ENCODE measurements at places on chromosomes 2 and 18. TPM values are rescaled to one million over a fixed set of nuclear protein-coding genes. Genes with fewer than 3 reads are reported as not detected.
A peak's percentile ranks its signal among the peaks of the same experiment; 100 is the strongest.

The HOXD8 gene
- total RNA-seq: 8.6 TPM

The CRYGD gene
- not detected for total RNA-seq

The VWC2L gene
- total RNA-seq: not detected

The ASAP2 gene
- 27.8 TPM for total RNA-seq

The GAD1 gene
- total RNA-seq: 10.9 TPM

The ABCA12 gene
- total RNA-seq: 0.03 TPM

The FAM117B gene
- 4.6 TPM for total RNA-seq

The TSGA10 gene
- 3.1 TPM for total RNA-seq

The ADRA2B gene
- total RNA-seq: not detected

DNA sequence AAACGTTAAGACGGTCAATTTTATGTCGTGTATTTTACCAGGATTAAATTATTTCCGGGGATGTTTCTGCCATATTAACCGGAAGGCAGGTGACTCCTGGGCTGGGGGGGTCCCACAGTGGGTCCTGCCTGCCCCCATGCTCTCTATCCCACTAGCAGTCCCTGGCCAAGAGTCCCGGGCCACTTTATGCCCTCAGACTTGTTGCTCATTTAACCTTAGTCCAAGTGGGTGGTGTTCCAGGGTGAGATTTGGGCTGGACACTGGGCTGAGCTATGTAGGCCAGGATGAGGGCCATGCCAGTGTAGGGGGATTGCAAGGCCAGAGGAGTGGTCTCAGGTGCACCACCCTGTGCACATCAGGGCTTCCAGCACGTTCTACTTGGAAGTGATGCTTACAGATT lies 24.1 kb downstream of the TWIST2 start:
- DNase-seq: no peak

- DNase-seq: no peak
Measured at GRCh38 chr2:175170659-175171304, 2.8 kb upstream of the ATF2 start.

GRCh38 chr18:63112706-63113105 lies 206.9 kb downstream of the BCL2 start:
- DNase-seq: no peak

GRCh38 chr2:197266477-197266876 lies 44.1 kb downstream of the ANKRD44 start:
- DNase-seq: no peak

GRCh38 chr2:232982926-232983668 lies 30.0 kb downstream of the NGEF start:
- DNase-seq: no peak

DNA sequence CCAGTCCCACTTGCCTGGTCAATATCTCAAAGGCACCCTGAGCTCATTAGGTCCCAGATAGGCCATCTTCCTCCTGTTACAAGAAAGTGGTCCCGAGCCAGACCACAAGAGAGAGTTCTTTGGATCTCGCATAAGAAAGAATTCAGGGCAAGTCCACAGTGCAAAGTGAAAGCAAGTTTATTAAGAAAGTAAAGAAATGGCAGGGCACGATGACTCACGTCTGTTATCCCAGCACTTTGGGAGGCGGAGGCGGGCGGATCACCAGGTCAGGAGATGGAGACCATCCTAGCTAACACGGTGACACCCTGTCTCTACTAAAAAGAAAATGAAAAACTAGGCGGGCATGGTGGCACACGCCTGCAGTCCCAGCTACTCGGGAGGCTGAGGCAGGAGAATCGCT lies 10.8 kb upstream of the SMAD7 start:
- no peak for DNase-seq

DNA sequence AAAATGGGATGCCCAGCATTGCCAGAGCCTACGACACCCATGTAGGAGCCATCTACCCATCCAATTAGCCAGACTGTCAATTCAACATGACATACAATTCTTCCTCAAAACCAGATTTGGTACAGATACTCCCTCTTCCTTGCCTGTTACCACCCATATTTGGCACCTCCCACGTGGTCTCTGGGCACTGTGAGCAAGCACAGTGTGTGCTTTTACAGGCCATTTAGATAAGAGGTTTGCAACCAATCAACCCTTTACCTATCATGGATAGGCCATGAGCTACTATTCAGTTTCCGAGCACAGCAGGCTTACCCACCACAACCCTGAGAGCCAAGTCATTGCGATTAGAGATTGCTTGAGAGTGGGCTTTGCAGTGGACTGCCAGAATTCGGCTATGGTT lies 40.9 kb downstream of the ARID5A start:
- DNase-seq: no peak

GRCh38 chr2:19881221-19881907 lies 20.4 kb downstream of the TTC32 start:
- DNase-seq: no peak

DNA sequence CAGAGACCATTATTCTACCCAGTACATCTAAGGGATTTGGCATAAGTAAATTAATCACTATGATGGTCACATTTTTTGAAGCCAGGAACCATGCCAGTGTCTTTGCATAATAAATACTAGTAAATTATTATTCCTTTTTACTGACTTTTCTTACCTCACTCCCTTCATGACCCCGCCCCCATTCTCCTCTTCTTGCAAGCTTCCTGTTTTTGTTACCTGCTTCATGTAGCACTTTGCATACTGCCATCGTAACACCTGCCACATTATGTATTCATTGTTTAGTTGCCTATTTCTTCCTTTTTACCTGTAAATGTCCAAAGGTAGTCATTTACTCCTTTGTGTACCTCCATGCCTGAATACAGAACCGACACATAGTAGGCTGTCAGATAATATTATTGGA lies 309.5 kb downstream of the KIAA1328 start:
- no peak for DNase-seq

DNA sequence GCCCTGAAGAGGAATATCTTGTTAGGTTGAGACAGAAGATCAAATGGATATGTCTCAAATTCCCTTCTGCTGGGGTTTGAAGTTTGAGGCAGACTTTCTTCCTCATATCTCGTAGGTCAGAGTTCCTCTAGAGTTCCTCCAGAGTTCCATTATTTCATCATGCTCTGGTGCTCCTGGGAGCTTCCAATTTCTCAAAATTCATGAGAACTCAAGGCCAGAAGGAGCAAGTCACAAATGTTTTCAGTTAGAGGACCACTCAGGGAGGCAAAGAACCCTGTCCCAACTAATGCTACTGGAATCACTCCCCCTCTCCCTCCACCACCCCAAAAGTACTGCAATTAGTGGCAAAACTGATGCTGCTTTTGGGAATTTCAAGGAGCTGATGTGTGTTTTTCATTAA lies 115.7 kb upstream of the RBMS1 start:
- DNase-seq: no peak

DNA sequence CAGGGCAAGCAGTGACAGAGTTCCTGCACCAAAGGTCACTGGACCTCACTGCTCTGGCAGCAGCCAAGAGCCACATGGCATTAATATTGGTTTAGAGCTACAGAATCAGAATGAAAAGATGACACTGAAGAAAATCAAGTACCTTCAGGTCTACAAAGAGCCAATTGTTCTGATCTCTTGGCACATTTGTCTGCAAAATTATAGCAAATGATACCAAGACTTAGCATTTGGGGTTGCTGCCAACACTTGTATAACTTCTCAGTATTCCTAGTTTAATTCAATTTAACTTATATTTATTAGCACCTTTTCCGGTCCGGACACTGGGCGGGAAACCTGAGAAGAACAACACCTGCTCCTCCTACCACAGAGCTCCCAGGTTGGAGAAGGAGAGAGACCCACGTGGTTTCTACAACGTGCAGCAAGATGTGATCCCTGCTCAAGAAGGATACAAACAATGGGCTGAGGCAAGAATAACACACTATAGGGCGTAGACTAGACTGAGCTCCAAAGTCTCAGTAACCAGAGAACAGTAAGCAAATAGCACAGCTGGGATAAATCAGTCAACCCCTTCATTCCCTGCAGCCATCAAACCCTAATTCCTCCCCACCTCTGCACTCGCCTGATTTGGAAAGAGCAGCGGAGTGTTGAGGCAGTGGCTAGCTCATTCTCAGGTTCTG lies 2.4 kb downstream of the LRRC30 start:
- peak; percentile 51 for DNase-seq

GRCh38 chr18:8339952-8340351 lies 269.3 kb upstream of the RAB12 start:
- DNase-seq: no peak

DNA sequence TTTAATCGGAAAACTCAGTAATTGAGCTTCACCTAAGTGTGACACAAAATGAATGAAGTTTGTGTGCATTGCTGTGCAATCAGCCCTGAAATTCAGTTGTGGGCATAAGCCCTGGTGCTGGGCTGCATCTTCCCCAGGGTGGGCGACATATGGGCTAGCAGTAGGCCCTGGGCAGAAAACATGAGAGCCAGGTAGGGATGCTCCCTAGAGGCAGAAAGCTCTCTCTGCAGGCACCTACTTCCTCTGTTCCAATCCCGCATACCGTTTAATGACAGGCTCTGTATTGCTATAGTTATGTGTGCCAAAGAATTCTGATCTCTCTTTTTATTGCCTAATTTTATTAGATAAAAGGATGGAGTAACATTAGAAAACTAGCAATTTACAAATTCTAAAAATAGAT lies 456.7 kb downstream of the NRXN1 start:
- DNase-seq: no peak

DNA sequence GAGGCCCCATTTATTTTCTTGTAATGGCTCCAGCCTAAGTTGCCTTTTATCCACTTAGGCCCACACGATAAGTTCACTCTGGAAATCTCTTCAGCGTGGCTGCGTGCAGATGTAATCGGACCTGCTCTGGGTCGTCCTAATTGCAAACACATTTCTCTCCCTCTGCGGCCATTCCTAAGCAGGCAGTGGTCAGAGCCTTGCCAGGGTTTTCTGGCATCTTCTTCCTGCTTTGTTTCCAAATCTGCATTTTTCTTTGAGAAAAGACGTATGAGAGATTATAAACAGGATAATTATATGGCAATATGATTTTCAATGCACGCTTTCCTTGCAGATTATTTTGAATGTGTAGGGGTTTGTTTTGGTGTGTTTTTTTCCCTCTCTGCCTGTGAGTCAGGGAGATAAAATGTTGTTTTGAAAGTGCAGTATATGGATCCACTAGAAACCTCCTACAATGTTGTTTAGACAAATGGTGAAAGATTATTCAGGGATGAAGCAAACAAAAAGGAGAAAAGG lies 239.4 kb upstream of the TANK start:
- DNase-seq: peak; percentile 11

- no peak for DNase-seq
Measured at GRCh38 chr2:84652431-84652830, 136.1 kb downstream of the DNAH6 start.

DNA sequence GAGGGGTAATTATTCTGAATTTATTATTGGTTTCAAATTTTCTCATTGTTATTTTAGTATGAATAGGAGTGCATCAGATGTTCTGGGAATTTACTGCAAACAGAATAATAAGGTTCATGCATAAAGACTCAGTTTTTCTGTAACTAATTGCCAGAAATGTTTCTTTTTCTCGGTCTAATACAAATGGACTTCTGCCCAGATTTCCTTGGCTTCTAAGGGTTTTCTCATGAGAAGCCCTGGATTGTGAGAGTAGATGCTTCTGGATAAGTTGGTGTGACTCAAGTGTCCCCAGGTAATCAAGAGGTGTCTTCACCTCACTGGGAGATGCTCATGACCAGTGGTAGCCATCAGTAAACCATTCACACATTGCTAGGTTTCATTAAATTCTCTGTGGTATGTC lies 78.5 kb downstream of the CCDC85A start:
- DNase-seq: no peak

GRCh38 chr2:72864500-72864899 lies 22.7 kb upstream of the SPR start:
- DNase-seq: no peak

DNA sequence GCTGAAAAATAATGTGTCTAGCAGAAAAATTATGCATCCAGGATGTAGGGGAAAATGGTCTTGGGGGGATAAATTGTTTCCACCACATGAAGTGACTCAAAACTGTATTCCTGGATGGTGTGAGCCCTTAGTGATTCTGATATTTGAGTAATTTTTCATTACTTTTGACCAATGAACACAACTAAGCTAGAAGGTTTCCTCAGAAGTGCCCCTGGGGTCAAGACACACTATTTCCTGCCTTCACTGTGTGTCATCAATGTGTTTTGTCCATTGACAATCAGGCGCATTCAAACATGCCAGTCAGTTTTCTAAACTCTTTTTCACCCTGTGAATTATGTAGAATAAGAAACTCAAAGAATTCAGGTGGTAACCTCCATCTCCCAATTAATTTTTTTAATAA lies 130.5 kb upstream of the REG3G start:
- no peak for DNase-seq

DNA sequence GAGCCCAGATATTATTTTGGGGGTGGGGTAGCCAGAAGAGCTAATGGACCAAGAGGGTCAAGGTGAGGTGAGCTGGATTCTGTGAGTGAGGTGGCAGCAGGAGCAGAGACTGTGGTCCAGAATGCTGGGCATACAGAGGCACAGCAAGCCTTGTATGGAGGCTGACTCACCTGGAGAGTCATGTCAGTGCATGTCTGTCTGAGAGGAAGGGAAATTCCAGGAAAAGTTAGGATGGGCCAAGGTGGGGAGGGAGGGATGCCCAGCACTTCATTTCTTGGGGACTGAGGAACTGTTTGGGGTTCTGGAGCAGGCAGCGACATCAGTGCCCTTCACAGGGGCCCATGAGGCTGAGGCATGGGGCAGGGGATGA lies 21.1 kb downstream of the PER2 start:
- DNase-seq: no peak

GRCh38 chr2:120540719-120541552 lies 194.7 kb upstream of the GLI2 start:
- no peak for DNase-seq

DNA sequence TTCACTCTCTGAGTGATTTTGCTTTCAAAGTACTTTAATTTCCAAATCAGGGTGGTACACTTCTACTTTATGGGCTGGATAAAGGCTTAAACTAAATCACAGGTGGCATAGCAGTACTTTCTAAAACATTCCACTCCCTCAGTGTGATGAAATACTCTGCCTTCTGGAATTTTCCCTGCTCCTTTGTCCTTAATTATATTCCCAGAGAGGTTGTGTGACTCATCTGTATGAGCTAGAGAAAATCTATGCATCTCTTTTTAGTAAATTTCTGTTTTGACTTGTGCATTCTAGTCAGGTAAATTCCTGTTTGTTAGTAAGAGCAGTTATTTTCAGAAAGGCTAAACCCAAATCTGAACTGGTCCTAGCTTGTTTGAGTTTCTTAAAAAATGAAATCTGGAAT lies 29.0 kb upstream of the PLA2R1 start:
- no peak for DNase-seq

DNA sequence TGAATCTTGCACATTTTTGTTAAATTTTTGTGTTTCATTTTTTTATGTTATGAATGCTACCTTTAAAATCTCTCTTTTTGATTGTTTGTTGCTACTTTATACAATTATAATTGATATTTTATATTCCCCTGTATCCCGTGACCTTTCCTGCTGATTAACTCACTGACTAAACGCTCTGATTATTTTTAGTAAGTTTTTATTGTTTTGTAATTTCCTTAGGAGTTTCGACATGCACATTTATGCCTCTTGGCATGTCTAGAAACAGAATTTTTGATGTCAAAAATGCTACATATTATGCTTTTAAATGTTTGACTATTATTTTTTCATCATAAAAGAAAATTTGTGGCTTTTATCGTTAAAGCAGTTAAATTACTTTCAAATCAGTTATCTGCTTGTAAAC lies 1131.6 kb upstream of the TMEFF2 start:
- DNase-seq: no peak

- DNase-seq: no peak
Measured at GRCh38 chr18:29883114-29883513, 1159.4 kb downstream of the DSC3 start.

- DNase-seq: no peak
Measured at GRCh38 chr2:10778724-10779115, 33.9 kb downstream of the PDIA6 start.

All from SJCRH30 (cell line).